ENCODE measurements at places on chromosomes 3 and 15.
A peak's percentile ranks its signal among the peaks of the same experiment; 100 is the strongest.

DNA sequence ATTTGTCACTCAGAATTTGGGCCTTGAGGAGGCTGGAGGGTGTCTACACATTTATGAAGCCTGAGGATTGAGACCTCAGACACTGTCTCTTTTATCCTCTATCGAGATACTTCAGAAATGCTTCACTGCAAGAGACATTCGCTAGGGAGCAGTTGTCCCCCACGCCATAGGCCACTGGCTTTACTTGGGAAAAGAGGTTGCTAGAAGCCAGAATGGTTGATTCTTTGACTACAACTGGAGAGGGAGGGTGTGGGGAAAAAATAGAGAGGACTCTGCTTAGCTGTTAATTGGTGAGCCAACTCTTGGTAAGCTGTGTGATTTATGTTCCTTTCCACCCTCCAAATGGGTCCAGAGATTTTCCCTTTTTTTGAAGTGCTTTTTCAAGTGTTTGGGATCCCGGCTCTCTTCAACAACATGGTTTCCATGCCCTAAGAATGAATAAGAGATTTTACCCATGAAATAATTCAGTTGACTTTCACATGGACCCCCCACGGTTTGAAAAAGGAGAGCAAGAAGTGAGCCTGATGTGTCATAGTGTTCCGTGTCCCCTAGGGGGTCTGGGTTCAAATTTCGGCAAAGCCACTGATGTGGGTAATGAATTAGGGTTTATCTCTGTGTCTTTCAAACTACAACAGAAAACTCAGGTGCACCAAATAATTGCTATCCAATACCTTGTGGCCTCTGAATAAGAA is 2.7 kb downstream of the BOC start:
- no peak for DNase-seq

DNA sequence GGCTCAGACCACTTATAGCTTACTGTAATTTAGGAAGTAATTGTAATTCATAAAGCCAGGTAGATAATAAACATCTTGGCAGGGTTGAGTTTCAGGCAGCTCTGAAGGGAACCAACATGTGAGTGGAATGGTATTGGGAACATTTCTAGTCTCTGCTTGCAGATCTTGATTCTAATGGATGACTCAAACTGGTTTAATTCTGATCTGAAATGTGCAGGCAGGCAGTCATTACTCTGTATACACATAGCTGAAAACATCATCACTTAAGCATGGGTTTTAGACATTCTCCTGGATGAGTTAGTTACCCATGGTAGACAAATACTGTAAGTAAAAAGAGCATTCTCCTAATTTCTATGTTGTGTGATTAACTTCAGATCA is 317.0 kb upstream of the TPRG1 start:
- no peak for DNase-seq

- DNase-seq = no peak
Measured at GRCh38 chr3:106714400-106714799, 662.8 kb upstream of the CCDC54 start.

DNA sequence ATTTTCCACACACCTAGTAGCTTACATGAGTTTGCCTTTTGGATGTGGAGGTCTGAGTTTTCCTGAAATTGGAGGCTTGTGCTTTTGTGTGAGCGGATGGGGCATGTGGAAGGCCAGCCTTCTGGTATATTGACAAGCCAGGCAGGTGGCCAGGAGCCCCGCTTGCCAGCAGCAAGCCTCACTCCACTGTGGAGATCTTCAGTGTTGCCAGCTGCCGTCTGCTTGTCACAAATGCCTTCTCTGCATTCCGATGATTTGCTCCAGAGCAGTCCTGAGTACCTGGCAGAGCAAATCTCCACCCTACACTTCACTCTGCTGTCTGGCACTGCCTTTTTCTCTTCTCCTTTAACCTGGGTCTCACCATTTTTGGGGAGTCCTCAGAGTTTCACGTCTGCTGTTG is 29.1 kb upstream of the CHST2 start:
- no peak for DNase-seq

DNA sequence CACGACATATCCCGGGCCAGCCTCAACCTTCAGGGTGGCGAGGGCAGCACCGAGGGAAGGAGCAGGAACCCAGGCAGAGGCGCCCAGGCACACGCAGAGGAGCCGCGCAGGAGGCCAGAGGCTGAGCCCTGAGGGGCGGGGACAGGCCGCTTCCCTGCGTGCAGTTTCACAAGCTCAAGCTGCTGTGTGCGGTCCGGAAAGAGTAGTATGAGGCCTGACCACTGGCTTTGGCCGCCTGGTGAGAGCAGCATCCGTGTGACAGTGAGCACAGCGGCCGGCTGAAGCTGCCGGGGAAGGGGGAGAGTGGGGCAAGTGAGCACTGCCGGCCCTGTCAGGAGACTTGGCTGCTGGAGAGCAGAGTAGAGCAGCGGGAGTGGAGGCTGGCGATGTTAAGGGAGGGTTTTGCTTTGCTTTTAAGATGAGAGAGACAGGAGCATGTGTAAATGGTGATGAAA is 8.7 kb downstream of the ZDHHC19 start:
- no peak for DNase-seq

GRCh38 chr3:2579206-2579605 is 480.5 kb downstream of the CNTN4 start:
- no peak for DNase-seq

GRCh38 chr3:62824965-62825592 is 50.1 kb downstream of the CADPS start:
- no peak for DNase-seq

- DNase-seq = no peak
Measured at GRCh38 chr3:48338635-48339034, 5.2 kb upstream of the SPINK8 start.

DNA sequence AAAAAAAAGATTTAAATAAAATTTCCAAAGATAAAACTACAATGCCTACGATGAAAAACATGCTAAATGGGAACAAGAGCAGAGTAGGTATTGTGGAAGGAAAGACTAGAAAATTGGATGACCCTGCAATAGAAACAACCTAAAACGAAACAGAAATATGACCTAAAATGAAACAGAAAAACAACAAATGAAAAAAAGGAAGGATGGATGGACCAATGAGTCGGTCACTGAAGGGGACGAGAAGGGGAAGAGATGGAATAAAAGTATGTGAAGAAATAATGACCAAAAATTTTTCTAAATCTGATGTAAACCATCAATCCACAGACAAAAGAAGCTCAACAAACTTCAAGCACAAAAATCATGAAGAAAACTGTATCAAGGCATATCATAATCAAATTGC is 44.8 kb downstream of the TBC1D2B start:
- no peak for DNase-seq

DNA sequence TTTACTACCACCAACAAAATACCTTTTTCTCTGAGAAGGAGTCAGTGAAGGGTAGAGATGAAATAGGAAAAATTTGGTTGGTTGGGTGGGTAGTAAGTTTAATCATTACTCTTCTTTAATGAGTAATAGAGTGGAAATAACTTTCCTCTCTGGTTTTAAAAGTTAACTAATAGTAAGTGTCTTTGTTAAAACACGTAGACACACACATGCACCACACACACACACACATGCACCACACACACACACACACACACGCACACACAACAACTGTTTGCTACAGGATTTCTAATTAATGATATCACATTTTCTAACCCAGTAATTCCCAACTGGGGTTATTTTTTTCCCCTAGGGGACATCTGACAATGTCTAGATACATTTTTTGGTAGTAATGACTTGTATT is 84.1 kb downstream of the CHL1 start:
- DNase-seq = no peak

DNA sequence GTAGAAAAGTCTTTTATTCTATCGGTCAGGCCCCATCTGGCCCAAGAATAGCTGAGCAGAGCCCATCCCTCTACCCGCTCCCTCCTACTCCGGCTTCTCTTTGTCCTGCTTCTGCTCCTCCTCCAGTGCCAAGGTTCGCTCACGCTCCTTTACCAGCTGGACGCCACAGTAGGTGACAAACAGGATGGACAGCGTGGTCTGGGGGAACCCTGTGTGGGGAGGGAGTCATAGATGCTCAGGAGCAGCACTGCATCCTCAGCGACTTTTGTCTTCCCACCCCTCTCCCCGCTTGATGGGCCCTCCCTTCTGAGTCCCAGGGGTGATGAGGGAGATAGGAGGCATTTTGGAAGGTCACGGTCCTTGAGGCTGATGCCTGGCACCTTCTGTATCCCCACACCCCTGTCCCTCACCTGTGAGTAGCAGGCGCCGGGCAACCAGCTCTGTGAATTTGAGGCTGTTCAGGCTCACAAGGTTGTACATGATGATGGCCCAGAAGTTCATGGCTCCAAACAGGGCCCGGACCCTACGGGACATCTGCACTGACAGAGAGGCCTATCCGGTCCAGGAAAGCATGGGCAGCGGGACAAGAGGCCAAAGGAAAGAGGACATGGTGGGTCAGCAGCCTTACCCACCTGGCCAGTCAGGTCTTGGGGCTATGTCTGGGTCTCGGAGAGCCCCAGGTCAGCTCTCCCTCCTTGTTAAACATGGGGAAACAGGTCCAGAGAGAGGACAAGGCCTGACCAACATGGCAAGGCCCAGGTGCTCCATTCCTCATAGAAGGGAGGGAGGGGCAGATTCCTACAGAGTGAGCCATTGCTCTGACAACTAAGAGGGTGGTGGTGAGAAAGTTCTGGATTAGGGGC is 7.6 kb downstream of the KLHL40 start:
- no peak for DNase-seq

- DNase-seq = no peak
Measured at GRCh38 chr3:130901463-130902204, 7.8 kb downstream of the ATP2C1 start.

DNA sequence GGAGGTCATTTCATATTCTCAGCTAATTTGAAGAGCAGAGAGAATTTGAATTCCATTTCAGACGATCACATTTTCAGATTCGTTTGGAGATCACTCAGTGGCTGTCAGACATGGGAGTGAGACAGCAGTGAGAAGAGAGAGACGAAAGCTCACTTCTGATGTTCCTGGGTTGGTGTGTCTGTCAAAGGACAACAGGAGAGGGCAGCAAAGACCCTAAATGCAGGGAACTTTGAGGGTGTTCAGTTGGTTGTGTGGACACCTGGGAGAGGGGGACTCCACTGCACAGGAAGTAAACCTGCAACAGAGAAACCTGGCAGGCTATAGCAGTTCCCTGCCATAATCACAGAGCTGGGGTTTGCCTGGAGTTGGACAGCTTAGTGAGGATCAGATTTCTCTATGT is 675.1 kb downstream of the SQOR start:
- no peak for DNase-seq

- DNase-seq = no peak
Measured at GRCh38 chr3:26264708-26265107, 357.9 kb upstream of the LRRC3B start.

DNA sequence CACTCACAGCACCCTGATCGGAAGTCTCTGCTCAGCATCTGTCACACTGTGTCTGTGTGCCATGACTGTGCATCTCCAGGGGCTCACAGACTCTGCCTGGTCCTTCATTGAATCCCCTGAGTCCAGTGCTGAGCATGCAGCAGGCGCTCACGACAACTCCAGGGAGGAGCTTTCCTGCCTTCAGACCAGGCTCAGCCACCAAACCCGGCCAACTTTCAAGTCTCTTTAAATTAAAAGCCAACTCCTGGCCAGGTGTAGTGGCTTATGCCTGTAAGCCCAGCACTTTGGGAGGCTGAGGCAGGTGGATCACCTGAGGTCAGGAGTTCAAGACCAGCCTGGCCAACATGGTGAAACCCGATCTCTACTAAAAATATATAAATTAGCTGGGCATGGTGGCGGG is 24.2 kb downstream of the GRAMD2A start:
- DNase-seq = no peak

GRCh38 chr15:39767921-39768320 is 14.7 kb downstream of the FSIP1 start:
- DNase-seq = no peak

GRCh38 chr15:90336705-90337141 is 15.4 kb upstream of the ZNF774 start:
- peak; percentile 14 for DNase-seq

- DNase-seq = peak; percentile 7
Measured at GRCh38 chr3:87398168-87398801, 121.9 kb upstream of the POU1F1 start.

- DNase-seq = peak; percentile 49
Measured at GRCh38 chr3:48716508-48716981, 476 bp downstream of the IP6K2 start.

- no peak for DNase-seq
Measured at GRCh38 chr3:127490271-127491023, 100.1 kb downstream of the TPRA1 start.

DNA sequence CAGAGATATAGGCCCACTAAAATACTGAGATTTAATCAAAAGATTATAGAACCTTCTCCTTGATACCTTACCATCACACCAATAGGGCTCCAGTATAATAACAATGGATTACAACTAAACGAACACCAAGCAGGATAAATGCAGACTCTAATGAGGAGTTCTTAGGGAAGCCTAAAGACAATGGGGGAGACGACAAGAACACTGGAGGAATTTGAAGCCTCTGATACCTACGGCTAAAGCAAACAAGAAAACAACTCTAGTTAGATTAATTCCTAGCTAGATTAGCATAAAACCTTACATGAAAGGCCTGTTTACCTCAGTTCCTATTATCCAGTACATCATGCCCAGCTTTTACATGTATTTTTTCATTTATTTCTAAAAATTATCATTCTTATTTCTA is 35.1 kb downstream of the NGLY1 start:
- DNase-seq = no peak

DNA sequence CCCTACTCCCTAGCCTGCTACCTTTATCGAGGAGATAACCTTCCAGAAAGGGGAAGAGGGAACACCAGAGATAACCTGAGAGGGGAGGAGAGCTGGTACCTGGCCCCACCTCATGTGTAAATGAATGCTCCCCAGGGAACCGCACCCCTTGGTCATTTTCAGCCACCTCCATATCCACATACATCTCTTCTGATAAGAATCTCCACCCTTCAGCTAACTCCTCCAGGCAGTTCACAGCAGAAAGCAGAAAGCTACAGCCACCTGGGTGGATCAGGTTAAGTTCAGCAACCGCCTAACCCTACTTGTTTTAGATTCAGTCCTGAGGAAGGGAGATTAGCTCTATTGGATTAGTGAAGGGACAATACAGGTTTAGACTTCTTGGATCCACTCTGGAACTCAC is 38.0 kb upstream of the TIMP4 start:
- no peak for DNase-seq

DNA sequence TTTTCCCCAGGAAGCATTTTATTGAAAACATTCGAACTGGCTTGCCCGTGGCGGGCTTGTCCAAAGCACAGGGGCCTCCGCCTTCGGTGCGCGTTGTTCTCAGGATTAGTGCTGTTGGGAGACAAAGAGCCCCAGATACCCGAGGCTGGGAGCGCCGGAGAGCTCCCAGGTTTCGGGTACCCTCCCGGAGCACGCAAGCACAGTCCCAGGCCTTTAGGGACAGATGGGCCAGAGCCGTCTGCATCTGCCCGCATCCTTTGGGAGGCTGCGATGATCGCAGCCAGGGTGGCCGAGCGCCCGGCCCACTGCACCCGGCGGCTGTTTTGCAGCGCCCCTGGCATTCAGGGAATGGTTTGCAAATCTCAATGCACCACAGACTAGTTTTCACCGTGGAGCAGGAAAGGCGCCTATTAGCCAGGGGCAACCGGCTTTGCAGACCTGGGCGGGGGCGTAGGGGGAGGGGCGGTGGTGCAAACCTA is 5.0 kb upstream of the FEZF2 start:
- no peak for DNase-seq

- DNase-seq = peak; percentile 22
Measured at GRCh38 chr15:40844696-40845030, 815 bp downstream of the SPINT1 start.

Data from hematopoietic multipotent progenitor cell treated with erythropoietin and hydrocortisone succinate and interleukin-3 and kit ligand, for 8 days (in vitro differentiated cells).